ENCODE measurements at places on chromosomes 4 and X.
A peak's percentile ranks its signal among the peaks of the same experiment; 100 is the strongest.

GRCh38 chrX:50707405-50707804 lies 106.6 kb downstream of the SHROOM4 start:
- DNase-seq, result no peak

- no peak for DNase-seq
Observed at GRCh38 chr4:181989071-181989470, 254.1 kb upstream of the TENM3 start.

DNA sequence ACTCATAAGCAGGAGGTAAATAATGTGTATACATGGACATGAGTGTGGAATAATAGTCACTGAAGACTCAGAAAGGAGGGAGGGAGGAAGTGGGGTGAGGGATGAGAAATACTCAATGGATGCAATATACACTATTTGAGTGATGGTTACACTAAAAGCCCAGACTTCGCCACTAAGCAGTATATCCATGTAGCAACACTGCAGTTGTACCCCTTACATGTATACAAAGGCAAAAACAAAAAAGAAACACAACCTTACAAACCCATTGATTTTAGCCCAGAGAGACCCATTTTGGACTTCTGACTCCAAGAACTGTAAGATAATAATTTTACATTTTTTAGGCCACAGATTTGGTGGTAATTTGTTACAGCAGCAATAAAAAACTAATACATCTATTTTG lies 51.5 kb downstream of the VMA21 start:
- no peak for DNase-seq

DNA sequence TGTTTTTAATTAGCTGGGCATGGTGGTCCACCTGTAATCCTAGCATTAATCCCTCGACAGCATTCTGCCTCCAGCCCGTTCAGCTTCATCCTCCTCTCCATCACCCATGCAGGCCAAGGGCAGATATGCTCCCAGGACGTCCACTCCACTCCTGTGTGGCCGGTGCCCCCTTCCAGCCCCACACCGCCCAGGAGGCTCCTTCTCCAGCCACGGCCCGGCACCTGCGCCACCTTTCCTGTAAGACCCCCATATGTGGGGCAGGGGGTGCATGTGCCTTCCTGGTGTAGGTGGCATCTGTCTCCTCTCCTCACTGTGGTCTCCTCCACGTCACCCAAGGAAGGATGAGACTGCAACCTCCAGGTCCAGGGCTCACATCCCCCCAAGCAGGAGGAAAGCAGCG lies 57.0 kb upstream of the MXD4 start:
- DNase-seq, result no peak

- peak; percentile 62 for DNase-seq
Observed at GRCh38 chrX:103831803-103832544, at the start of gene RAB9B. RAB9B (minus strand) TSS chrX:103832257; CDS start chrX:103825784, 6,473 bp downstream.

- DNase-seq, result no peak
Observed at GRCh38 chr4:10664408-10664807, 20.2 kb downstream of the CLNK start.

- DNase-seq, result no peak
Observed at GRCh38 chrX:135275973-135276372, 24.1 kb downstream of the ETDA start.

- no peak for DNase-seq
Observed at GRCh38 chr4:1552451-1552850, 131.7 kb downstream of the FAM53A start.

DNA sequence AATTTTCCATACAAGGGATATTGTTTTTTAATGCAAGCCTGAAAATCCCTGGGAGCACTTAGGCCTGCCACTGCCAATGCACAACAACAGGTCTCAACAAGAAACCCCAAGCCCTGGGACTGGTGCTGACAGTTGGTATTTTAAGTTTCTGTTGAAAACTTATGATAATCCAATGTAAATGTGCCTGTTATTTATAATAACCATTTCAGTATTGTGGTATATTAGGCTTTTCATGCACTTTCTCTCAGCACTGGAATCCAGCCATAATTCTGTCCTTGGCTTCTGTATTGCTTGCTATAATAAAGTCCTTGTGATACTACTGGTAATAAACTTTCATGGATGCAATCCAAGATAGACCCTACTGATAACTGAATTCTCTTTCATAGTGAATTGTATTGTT lies 218.9 kb downstream of the PCDH7 start:
- DNase-seq, result no peak

DNA sequence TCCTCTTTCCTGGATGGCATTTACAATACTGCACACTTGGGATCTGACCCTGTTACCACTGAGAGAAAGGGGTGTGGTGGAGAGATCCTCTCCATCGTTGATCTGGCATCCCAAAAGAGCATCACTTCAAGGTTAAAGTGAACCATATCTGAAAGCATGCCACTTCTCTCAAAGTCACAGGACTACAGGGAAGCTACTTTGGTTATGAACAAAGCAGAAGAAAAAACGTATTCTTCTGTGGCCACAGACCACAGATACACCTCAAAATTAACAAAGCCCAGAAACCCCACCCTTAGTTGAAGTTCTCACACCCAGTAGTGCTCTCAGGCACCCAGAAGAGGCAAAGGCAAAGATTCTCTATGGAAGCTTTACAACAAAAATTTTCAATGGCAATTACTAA lies 108.3 kb downstream of the JADE1 start:
- no peak for DNase-seq

DNA sequence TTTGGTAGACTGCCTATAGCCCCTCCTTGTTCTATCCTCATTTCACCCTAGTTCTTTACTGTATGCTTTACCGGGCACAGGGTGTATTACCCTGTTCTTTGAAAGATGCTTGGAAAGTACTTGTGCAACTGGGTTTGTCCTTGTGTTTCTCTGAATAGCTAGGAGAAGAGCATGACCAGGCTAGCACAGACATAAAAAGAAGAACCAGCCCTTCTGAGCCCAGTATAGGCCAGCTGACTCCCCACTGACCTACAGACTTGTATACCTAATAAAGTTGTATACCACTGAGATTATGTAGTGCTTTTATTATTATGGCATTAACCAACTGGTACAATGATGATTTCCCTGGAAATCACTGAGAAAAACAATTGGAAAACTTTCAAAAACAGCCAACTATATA lies 15.0 kb downstream of the CFI start:
- no peak for DNase-seq

DNA sequence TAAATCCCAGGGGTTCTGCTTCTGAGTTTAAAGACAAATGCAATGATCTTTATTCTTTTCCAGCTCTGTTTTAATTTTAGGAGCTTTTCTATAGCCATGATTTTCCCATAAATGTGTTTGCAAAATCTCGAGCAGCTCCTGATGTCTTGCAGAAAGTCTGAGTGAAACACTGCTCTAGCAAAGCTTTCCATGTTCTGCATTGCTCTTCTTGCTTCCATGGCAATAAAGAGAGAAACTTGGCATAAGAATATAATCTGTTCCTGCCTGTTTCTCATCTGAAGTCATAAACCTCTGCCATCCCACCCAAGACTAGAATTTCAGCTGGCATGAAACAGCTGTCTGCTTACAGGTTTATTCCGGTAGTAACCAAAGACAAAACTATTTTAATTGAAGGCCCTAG lies 254.5 kb downstream of the SPRY1 start:
- DNase-seq, result no peak

GRCh38 chr4:83074086-83074704 lies 39.2 kb downstream of the COPS4 start:
- peak; percentile 90 for DNase-seq

DNA sequence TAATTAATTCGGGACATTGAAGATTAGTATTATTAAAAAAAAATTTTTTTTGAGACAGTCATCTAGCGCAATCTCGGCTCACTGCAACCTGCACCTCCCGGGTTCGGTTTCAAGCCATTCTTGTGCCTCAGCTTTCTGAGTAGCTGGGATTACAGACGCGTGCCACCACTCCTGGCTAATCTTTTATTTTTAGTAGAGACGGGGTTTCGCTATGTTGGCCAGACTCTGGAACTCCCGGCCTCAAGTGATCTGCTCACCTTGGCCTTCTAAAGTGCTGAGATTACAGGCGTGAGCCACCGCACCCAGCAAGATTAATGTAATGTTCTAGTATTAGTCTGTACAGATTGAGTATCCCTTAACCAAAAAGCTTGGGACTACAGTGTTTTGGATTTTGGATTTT lies 32.7 kb downstream of the REST start:
- no peak for DNase-seq

DNA sequence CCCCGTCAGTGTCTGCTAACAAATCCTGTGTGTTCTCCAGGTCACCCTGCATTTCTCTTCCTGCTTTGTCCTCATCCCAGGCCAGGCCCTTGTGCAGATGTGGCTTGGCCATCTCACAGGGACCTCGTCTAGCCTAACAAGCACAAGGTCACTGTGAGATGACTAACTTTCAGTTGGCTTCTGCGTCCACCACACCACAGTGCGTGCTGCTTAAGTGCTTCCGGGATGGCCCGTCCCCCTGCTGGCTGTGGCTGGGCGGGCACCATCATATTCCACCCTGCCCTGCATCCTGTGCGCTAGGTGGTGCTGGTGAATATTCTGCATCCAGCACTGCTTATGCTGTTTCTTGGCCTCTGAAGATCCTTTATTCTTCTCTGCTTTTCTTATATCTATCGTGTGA lies 33.8 kb downstream of the RBBP7 start:
- no peak for DNase-seq

- DNase-seq, result no peak
Observed at GRCh38 chrX:51697397-51697796, 12.9 kb upstream of the CENPVL1 start.

DNA sequence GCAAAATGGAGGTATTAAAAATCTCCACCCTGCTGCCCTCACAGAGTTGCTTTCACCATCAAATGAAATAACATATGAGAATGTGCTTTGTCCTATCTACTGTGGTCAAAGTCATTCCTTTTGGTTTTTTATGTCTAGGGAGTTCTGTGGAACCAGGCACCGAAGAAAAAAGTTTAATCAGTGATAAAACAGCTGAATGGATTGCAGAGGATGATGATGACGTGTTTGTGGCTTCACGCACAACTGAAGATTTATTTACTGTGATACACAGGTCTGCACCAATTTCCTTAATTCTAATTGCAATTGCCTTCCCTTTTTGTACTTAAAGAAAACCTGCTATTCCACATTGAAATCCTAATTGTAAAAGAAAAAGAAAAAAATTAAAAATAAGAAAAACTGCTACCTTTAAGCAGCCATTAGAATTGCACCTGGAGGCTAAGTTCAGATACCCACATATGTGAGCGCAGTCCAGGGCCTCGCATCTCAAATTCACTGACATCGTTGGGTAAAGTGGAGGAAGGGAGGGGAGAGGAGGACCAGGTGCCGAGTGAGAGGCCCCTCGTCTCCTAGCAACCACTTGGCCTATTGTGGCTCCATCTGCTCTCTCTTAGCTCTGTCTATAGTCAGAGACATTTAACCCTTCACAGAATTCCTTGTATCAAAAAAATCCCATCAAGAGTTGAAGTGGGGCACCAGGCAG lies 10.5 kb upstream of the RTL5 start:
- DNase-seq, result no peak

DNA sequence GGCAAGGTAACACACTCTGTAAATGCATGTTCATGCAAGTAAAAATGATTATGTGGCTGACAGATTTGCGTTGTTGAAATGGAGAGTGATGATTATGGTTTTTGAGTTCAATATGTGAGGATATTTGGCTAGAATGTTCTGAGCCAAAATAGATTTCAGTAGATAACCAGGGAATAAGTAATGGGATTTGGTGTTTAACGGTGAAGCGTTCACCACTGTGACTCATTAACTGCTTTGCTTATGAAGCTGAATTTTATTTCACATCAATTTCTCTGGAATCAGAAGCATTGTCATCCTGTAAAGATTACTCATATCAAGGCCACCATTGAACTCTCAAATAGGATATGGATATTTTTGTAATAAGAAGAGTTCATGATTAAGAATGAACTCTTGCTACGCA lies 11.7 kb downstream of the AFP start:
- no peak for DNase-seq

GRCh38 chr4:61877893-61878292 lies 677.8 kb downstream of the ADGRL3 start:
- DNase-seq, result no peak

DNA sequence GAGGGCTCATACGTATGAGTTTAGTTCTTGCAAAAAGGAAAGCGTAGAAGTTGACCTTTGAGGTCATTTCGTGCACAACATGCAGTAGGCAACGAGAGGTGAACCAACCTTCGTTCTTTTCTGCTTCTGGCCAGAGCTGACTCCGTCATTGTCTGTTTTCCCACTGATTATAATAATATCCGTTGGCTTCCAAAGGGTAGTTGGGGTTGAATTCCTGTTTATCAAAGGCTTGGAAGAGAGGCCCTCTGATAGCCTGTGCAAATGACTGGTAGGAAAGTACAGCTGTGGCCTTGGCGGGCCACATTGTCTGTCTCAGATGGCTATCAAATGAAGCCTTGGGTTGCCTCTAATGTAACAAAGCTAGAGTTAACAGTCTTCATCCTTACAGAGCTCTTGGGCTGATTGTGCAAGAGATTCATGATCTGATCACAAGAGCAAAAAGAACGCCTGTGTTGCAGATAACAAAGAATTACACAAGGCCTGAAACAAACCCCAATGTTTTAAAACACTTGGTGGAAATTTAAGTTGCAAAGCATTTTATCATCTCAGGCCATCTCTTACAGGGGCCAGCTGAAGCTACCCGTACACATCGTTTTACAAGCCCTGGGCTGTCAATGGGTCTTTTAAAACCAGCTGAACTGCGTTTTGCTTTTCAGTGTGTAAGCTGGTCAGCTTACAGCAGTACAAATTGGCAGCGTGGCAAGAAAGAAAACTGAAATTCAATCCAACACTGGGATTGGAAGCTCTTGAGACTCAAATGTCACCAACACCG lies 46.1 kb upstream of the FAM9C start:
- peak; percentile 50 for DNase-seq

- no peak for DNase-seq
Observed at GRCh38 chr4:47914926-47915237, 499 bp upstream of the NFXL1 start.

DNA sequence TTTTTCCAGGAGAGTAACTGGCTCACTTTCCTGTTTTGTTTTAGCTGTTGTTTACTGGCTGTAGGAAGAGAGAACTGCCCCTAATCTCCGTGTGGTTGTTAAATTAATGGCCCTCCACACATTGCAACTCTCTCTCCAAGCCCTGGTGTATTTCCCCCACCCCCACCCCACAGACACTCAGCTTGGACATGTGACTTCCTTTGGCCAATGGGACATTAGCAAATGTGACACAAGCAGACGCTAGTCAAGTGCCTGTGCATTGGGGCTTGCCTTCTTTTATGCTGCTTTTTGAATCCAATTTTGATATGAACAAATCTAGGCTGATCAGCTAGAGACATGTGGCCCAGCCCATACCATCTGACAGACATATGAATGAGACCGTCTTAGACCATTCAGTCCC lies 59.6 kb upstream of the TAB3 start:
- DNase-seq, result no peak

DNA sequence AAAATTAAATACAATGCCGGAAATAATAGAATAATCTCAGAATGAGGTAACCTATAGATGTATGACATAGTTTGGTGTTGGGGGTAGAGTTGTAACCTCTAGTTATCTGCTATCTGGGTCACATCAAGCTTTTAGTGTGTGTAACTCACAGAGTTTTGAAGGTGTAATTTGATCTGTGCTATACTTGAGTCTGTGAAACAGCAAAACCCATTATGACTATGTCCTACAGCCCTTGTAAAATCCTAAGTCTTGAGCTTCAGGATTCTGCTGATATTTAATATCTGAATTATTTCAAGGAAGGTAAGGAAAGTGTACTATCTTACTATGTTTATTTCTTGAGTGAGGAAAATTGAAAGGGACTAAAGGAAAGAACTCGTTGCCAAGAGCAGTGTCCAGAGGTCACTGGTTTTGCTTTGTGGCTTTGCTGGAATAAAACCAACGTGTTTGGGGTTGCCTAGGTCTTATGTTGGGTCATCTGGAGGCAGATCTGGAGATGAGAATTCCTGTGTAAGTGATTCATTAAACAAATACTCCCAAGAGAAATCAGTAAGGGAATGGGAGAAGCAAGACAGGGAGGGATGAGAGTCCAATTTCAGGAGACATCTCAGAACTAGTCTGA lies 107.8 kb upstream of the CBLL2 start:
- DNase-seq, result no peak

Measured in CD4-positive, alpha-beta T cell treated with Interferon alpha-2 for 1 hour (primary cell).